ENCODE measurements at places on chromosomes 5 and 9.

GRCh38 chr5:116178925-116179324, 94.1 kb downstream of the COMMD10 start:
- no peak for DNase-seq

DNA sequence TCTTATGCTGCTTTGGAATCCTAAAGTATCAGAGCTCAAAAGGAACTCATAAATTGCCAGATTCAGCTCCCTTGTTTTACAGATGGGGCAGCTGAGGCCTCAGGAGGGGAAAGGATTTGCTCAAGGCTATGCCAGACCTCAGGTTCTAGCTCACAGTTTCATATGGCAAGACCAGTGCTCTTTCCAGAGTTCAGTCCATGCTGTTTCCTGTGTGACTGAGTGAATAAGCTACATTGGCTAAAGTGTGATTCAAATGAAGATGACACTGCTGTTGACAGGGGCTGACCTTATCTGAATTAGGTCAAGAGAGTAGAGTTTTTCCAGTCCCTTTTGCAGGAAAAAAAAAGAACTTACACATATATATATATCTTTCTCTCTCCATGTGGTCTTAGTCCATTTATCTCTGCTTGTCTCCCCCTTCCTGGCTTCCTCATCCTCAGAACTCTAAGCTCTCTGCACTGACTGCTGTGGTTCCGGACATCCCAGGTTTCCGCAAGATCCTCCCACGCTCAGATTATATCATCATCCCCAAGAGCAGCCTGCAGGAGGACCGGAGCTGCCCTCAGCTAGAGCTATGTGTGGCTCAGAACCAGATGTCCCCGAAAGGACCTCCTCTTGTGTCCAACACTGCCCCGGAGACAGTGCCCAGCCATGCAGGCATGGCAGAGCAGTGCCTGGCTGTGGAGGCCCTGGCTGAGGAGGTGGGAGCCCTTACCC, 9.3 kb downstream of the HMGXB3 start:
- no peak for DNase-seq

GRCh38 chr9:4686112-4686511, 6.7 kb downstream of the CDC37L1 start:
- DNase-seq: no peak

DNA sequence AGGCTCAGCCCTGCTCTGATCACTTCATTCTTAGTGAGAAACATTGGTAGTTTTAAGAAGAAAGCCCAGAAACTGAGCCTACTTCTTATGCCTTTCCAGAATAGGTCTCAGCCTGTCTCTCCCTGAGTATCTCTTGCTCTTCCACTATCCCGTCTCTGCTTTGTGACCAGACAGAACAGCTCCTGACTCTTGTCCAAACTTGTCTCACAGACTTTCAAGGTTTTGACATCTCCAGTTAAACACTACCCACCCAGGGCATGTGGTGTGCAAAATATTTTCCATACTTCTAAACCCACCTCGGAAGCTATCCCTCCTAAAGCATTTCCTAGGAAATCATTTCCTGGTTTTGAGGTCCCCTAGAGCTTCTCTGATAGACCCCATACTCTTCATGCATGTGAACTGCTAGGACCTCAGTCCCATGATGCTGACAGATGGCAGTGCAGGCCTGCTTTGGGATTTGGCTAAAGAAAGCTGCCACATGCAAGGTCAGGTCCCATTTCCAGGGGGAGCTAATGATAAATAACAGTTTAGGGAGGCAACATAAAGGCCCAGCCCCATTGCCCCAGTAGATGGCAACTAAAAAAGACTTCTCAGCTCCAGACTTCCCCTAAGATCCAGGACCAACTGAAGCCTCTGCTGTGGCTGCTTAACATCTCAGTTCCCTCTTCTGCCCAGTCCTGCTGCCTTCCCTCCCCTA, 211.5 kb downstream of the MED10 start:
- no peak for DNase-seq

- DNase-seq: no peak
These were observed 294.7 kb downstream of the CHSY3 start for GRCh38 chr5:130198927-130199326.

- no peak for DNase-seq
These were observed 27.6 kb upstream of the LTC4S start for GRCh38 chr5:179766021-179766725.

GRCh38 chr5:144368556-144368955, 197.9 kb downstream of the KCTD16 start:
- DNase-seq: no peak

GRCh38 chr5:133658327-133658726, 46.0 kb upstream of the FSTL4 start:
- no peak for DNase-seq

DNA sequence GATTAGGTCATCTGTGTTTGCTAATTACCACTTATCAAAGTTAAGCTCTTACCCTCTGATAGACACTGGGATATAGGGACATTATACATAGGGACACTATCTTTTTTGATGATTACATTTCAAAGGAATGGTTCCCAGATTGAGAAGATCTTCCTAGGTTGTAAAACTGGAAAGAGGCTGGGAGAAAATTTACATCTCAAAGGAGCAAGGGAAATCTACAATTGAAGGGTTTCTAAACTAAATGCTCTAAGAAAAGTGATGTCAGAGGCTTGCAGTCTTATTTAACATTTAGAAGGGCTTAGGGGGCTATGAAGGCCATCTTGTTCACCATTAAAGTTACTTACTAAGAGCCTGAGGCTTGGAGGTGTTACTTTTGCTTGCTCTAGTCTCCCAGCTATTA, 242.8 kb downstream of the PRR16 start:
- no peak for DNase-seq

- DNase-seq: no peak
These were observed 40.2 kb downstream of the STK10 start for GRCh38 chr5:172147857-172148256.

DNA sequence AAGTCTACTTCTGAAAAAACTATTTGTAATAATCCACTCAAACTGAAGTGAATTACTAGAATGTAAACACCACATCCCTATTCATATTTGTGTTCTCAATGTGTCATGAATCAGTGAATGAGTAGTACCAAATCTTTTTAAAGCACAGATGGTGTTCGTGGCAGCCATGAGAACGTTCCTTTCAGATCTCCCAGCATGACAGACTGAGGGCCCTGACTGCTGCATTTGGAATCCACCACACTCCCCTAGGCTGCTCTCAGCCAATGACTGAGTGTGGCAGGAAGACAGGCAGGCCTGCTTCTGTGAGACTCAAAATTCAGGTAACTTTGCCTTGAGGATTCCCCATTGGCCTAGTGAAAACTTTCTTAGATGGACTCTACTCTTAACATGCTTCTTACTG, 10.9 kb upstream of the JMY start:
- DNase-seq: no peak

DNA sequence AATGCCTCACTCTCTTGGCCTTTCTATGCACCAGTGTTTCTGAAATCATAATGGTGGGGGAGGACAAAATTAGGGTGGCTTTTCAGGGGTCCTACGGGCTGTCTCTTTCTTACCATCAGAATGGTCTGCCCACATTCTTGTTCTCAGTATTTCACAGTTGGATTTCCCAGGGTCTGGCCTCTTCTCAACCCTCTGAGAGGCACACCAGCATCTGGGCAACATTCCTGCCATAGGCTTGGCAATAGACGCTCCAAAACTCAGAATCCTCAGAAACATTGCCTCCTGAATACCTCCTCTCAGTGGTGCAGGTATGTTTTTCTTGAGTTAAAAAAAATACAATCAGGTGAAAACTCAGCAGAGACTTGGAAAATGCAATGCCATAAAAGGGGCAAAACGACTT, 358.3 kb downstream of the NTRK2 start:
- DNase-seq: no peak

- DNase-seq: no peak
These were observed at the start of gene TLR4 for GRCh38 chr9:117704024-117704575. Gene TLR4 (plus strand): TSS chr9:117704403. CDS start chr9:117704473, 70 bp downstream.

GRCh38 chr9:109481856-109482255, 16.3 kb downstream of the PTPN3 start:
- DNase-seq: no peak

GRCh38 chr9:125867751-125868415, 120.7 kb downstream of the PBX3 start:
- DNase-seq: no peak

DNA sequence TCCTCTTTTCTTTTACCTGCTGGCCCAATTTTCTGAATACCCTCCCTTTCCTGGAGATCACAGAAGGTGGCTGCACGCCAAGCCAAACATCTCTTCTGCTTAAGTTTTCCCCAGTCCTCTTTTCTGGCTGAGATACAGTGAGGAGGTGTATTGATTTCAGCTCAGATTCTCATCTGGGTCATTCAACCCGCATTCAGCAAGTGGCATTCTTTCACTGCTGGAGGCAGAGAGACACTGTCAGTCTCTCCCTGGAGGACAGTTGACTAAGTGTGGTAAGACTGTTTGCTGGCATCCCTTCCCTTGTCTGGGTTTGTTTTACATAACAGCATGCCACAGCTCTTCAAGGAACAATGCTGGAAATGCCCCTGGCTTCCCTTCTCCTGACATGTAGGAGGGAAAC, 60.5 kb downstream of the GABRG2 start:
- no peak for DNase-seq

- no peak for DNase-seq
These were observed 192.6 kb upstream of the MSX2 start for GRCh38 chr5:174531782-174532191.

- no peak for DNase-seq
These were observed 736 bp upstream of the NKD2 start for GRCh38 chr5:1007681-1008450.

DNA sequence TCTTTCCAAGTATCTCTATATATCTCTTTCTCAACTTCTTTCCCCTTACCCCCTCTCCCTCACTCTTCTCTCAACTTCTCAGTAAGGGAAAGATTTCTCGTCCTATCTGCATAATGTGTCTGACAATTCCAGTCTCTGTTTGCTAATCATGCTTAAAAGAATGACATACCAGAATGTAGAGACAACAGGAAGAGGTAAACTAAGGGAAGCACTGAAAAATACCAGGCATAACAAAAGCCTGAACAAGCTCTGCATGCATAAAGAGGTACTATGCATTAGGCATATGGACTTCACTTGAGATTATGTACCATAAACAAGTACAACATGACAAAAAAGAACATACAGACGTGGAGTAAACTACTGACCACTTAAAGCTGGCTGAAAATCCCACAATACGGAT, 62.6 kb downstream of the SEMA5A start:
- DNase-seq: no peak

DNA sequence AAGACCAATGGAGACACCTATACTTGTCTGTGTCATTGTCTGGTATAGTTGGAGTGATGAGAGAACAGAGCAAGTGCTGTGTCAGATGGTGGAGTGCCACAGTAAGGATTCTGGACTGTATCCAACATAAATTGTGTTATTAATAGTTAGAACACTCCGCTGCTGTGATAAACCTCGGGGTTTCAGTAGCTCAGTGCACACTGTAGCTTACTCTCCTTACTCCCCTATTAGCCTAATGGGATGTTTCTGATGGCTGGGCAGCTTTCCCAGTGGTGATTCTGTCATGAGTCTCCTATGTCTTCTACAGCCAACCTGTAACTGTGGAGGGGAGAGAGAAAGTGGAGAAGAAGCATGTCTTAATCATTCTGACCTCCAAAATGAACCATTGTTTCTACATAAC, 127.6 kb upstream of the PTCH1 start:
- no peak for DNase-seq

DNA sequence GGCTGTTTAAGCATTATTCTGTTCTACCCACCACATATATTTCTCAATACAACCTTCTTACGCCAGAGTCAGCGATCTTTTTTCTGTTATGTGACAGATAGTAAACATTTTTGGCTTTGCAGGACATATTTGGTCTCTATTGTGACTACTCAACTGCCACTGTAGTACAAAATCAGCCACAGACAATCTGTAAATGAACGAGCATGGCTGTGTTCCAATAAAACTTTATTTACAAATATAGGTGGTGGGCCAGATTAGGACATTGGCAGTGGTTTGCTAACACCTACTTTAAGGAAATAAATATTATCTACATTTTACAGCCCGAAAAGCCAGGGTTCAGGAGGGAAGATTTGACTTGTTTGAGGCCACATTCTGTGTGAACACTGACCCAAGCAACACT, 40.2 kb upstream of the FBXW11 start:
- no peak for DNase-seq

GRCh38 chr9:111969622-111970021, 73.0 kb downstream of the UGCG start:
- DNase-seq: no peak

DNA sequence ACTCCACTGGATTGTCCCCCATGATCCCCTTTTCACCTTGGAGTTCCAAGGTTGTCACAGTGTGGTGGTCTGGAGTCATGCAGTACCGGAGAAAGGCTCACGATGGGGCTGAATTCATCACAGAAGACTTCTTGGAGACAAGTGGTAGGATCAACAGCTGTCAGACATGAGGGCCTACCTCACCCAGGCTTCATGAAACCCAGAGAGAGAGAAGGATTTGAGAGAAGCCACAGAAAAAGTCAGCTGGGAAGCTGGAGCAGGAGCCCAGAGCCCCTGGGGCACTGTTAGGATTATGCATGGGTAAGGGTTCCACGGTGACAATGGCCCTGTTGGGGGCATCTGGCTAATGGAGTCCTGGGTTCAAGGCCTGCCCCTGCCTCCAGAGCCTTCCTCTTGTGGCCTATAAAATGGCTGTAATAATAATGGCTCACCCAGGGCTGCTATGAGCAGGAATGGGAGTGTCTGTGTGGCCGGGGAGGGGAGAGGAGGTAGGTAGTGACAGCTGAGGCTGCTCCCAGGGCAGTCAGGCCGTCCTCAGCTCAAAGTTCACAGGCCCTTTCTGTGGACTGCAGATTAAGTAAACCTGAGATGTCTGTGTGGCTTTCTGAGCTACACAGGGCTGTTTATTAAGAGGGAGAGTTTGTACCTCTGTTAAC, 910 bp downstream of the TRIM14 start:
- DNase-seq: peak; percentile 62

- DNase-seq: no peak
These were observed 40.1 kb upstream of the TARS1 start for GRCh38 chr5:33400675-33401074.

- DNase-seq: no peak
These were observed 557.8 kb upstream of the TLE4 start for GRCh38 chr9:79013715-79014610.

DNA sequence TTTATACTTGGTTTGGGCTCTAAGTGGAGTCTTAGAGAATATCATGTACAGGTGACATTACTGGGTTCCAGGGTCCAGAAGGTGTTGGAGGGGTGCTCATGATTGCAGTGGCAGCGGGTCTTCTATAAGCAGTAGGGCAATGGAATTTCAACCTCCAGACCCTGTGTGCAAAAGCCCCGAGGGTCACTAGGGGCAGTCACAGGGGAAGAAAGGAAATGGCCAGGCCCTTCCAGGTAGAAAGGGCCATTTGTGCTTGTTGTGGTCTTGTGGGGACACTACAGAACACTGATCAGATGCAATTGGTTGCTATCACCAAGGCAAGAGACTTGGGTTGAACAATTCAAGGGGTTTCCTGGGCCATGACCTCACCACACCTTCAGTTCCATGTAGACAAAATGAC, 283.4 kb downstream of the GADD45G start:
- DNase-seq: no peak
